ENCODE measurements at places on chromosomes 7 and 10. TPM values are rescaled to one million over a fixed set of nuclear protein-coding genes. Genes with fewer than 3 reads are reported as not detected.

FFAR4 gene
- not detected for total RNA-seq

DNAJC1 gene
- 31.8 TPM for total RNA-seq

PSAP gene
- 115 TPM for total RNA-seq

CUBN gene
- total RNA-seq, result 0.73 TPM

OGDHL gene
- 0.55 TPM for total RNA-seq

CPXM2 gene
- total RNA-seq, result not detected

TAS2R4 gene
- total RNA-seq, result 0.92 TPM

Measured in CD8-positive, alpha-beta memory T cell (primary cell).